ENCODE measurements at places on chromosomes 5 and 9. TPM values are rescaled to one million over a fixed set of nuclear protein-coding genes. Genes with fewer than 3 reads are reported as not detected.

PCDHAC2 gene
- 33.4 TPM for total RNA-seq

ARL14EPL gene
- total RNA-seq: not detected

GABRP gene
- 44.3 TPM for total RNA-seq

CERT1 gene
- 59.9 TPM for total RNA-seq

IFNE gene
- 0.23 TPM for total RNA-seq
